Metanephros (tissue), 2 donors: ENCODE measurements at places on chromosomes 1 and 21. TPM values are rescaled to one million over a fixed set of nuclear protein-coding genes. Genes with fewer than 3 reads are reported as not detected.

The ZNF695 gene
- 4.2 TPM for total RNA-seq

The ADAMTS4 gene
- 1.3 TPM for total RNA-seq

The TFF1 gene
- 0.70 TPM for total RNA-seq

The CA6 gene
- not detected for total RNA-seq

The LYPD8 gene
- not detected for total RNA-seq

The NUF2 gene
- 14.4 TPM for total RNA-seq

The BRDT gene
- not detected for total RNA-seq

The LRRC39 gene
- total RNA-seq = 30.3 TPM

The TEX38 gene
- not detected for total RNA-seq

The HSD11B1 gene
- 0.12 TPM for total RNA-seq

The KCNK1 gene
- 7.9 TPM for total RNA-seq

The CLCA1 gene
- not detected for total RNA-seq

The CD1D gene
- 5.0 TPM for total RNA-seq

The FCRL5 gene
- total RNA-seq = 0.23 TPM

The NBPF20 gene
- total RNA-seq = 4.1 TPM

The C1orf185 gene
- not detected for total RNA-seq

The PTPRC gene
- total RNA-seq = 26.6 TPM

The CD1B gene
- not detected for total RNA-seq

The CACNA1S gene
- 16.5 TPM for total RNA-seq

The IVL gene
- 0.35 TPM for total RNA-seq

The SLAMF7 gene
- total RNA-seq = 0.58 TPM

The MEX3A gene
- total RNA-seq = 29.6 TPM

The GGPS1 gene
- total RNA-seq = 22.9 TPM

The RHD gene
- 3.8 TPM for total RNA-seq
